ENCODE measurements at places on chromosomes 2 and 18.

GRCh38 chr2:102509749-102510148 lies 36.7 kb downstream of the SLC9A4 start:
- no peak for DNase-seq

DNA sequence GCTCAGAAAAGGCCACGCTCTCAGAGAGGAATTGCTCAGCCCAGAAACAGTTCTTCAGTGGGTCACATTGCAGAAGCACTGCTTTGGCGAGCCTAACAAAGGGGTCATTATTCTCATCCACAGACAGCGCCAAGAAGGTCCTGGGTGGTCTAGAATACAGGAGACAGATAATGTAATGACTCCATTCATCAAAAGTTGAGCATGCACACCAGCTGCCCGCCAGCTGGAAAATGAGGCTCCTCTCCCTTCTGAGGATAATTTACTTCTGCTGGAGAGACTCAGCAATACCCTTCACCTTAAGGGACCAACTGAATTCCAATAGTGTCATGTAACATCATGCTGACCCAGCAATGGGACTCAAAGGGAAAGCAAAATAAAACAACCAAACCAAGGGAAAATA lies 79.9 kb downstream of the TRIB2 start:
- DNase-seq, result no peak

- no peak for DNase-seq
Observed at GRCh38 chr2:40374543-40375240, 77.2 kb downstream of the SLC8A1 start.

DNA sequence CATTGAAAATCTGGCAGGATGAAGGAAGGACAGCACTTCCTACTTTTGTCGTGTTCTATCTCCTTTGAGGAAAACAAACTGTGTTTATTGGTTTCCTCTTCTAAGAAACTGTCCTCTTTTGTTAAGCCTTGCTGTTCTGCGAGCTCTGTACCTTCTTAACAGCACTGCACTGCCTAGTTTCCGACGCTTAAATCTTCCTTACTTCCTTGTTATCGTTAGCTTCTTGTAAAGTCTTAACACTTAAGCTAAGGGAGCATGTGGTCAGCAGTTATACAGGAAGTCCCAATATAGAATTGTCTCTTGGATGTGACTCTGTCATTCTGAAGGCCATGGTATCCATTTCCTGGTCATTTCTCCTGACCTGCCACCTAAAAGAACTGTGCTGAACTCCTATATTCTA lies 552.8 kb upstream of the NRP2 start:
- DNase-seq, result no peak

GRCh38 chr18:64717026-64717425 lies 568.1 kb upstream of the LINC00305 start:
- DNase-seq, result no peak

DNA sequence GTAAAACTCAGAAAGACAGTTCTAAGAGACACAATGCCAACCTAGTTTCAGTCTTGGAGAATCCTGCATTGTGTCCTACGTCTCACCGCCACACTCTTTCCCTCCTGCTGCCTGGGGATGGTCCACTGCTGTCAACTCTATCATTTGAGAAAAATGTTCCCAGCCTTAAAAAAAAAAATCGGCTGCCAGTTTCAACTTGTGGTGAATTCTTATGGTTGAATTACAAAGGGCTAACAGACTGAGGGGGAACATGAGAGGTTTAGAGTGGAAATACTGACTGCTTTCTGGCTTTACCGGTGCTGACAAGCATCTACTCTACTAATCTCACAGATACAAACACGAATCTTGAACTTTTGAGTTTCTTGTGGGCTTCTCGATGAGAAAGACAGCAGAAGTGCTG lies 74.0 kb downstream of the NAB1 start:
- DNase-seq, result no peak

- DNase-seq, result no peak
Observed at GRCh38 chr2:12730265-12730664, 13.5 kb downstream of the TRIB2 start.

DNA sequence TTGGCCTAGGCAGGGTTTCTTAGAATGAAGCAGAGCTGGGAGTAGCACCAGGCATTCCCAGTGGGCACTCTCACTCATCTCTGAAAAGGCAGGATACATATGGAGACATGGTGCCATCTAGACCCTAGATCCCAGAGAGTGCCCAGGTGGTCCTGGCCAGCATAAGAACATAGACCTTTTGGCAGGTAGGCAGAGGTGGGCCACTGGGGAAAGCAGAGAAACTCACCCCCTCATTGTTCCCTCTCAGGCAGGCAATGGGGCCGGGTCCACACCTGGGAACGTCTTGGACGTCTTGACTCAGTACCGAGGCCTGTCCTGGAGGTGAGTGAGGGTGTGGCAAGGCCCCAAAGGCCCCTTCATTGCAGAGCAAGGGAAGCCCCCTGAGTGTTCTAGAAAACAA lies 69.2 kb downstream of the PLB1 start:
- no peak for DNase-seq

GRCh38 chr2:43154685-43155084 lies 71.7 kb downstream of the ZFP36L2 start:
- no peak for DNase-seq

DNA sequence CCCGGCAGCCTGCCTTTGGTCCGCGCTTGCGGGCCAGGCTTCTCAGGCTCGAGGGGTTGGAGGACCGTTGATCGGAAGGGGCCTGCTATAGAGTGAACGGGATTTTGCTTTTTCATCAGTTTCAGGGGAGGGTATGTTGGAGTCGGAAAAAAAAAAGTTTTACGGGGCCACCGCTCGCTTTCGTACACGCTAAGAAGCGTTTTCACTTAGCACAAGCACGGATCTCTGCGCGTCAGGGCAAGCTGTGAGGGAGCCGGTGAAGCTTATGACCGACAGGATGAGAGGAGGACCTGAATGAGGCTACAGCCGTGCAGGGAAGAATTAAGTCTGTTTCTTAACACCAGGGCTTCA lies 443 bp downstream of the CPSF3 start:
- peak; percentile 42 for DNase-seq

- no peak for DNase-seq
Observed at GRCh38 chr2:128086244-128086643, 4.8 kb upstream of the UGGT1 start.

- no peak for DNase-seq
Observed at GRCh38 chr2:113826346-113827285, 63.3 kb upstream of the ACTR3 start.

GRCh38 chr2:157840568-157841156 lies 35.5 kb downstream of the ACVR1 start:
- DNase-seq, result no peak

GRCh38 chr2:96109931-96110511 lies 6.3 kb downstream of the ADRA2B start:
- DNase-seq, result no peak

DNA sequence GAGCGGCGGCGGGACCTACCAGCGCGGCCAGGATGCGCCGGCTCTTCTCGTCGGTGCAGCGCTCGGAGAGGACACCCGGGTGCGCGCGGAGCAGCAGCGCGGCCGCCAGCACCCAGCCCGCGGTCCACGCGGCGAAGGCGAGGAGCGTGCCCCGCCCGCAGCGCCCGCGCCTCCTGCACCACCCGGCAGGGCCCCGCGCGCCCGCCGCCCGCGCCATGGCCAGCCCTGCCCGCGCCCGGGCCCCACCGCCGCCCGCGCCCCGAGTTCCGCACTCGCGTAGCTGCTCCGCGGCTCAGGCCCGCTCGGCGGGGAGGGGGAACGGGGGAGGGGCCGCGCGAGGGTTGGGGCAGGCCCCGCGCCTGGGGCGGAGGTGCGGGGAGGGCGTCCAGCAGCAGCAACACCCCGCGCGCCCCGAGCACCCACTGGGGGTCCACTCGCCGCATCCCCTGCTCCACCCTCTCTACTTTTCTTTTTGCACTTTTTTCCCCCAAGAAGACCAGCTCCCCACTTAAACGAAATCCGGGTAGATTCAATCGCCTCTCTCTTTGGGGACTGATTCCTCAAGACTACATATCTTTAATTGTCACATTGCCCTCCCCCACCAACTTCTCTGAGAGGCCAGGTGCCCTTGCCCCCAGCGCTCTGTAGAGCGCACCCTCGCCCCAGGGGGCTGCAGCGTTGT lies at the start of gene DIPK1C:
TSS of gene DIPK1C (minus strand) at position 266 of the 682 bp plus-strand sequence. CDS start at position 217, 49 bp downstream.
- DNase-seq, result no peak

- DNase-seq, result no peak
Observed at GRCh38 chr2:176781570-176782217, 430.9 kb upstream of the HNRNPA3 start.

DNA sequence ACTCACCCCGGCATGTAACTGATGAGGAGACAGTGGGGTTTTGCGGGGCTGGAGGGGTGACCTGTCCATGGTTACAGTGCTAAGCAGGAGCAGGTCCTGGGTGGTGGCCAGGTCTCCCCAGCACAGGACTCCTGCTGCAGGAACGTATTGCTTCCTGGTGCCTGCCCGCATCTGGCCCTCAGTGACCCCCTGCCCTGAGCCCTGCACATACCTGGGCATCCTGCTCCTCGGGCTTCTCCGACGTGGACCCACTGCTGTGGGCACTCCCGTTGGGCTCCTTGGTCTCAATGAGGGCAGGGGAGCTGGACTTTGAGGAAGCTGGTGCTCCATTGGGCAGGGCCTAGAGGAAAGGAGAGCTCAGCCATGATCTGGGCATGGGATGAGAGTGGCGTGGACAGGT lies 43.5 kb downstream of the CENPO start:
- DNase-seq, result no peak

GRCh38 chr2:9269695-9270360 lies 63.2 kb downstream of the ASAP2 start:
- DNase-seq, result no peak

DNA sequence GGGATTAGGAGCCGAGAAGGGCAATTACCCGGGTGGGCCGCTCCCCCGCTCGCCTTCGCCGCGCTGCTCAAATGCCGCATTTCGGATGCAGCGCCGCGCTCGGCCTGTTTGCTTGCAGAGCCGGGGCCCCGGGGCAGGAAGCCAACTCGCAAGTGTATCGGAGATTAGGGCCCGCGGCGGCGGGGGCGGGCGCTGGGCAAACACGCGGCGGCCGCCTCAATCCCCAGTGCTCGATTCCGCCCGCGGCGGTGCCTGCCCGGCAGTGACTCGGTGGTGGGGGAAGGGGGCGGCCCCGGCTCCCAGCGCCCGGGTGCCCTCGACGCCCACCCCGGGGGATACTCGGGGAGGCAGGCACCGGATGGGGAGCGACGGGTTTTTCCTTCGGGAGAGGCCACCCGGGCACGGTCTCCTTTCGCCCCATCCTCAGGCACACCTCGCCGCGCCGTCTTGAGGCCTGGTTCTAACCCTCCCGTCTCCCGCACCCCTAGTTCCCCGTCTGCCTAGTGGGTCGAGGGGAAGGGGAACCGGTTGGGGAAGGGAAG lies 26.6 kb upstream of the NOTO start:
- peak; percentile 72 for DNase-seq

DNA sequence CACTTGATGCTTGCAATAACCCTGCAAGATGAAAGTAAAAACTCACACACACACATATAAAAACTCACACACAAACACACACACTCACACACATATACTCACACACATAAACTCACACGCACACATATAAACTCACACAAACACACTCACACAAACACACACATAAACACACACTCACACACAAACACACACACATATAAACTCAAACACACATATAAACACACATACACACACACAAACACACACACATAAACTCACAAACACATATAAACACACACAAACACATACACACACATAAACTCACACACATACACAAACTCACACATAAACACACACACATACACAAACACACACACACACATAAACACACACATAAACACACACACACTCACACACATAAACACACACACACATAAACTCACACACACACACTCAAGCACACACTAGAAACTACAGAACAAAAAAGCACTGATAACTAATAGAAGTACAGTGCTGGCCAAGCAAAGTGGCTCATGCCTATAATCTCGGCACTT lies 117.7 kb upstream of the TEKT4 start:
- DNase-seq, result no peak

GRCh38 chr2:211516537-211516936 lies 960.1 kb downstream of the CPS1 start:
- DNase-seq, result no peak

GRCh38 chr2:233338812-233339368 lies 15.4 kb upstream of the DGKD start:
- no peak for DNase-seq
